ENCODE measurements at places on chromosomes 7 and 10.

- DNase-seq = no peak
Observed at GRCh38 chr10:96842896-96843723, 11.0 kb downstream of the LCOR start.

GRCh38 chr10:28363376-28363775, 60.5 kb upstream of the MPP7 start:
- no peak for DNase-seq

DNA sequence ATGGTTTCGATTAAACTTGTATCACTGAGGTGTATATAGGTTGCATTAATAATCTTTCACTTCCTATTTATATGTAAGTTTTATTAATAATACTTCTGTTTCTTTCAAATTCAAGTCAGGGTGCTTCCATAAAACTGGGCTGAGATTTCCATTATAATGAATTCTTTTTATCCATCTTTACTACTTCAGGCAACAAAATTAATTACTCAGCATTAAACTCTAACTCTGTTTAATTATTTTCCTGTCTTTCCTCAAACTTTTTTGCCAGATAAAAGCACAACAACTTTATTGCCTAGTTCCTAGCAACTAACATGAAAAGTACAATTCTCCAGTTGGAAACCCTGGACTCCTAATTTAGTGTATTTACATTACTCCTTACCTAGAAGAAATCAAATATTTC, 3.0 kb upstream of the MINDY3 start:
- DNase-seq = no peak

- DNase-seq = no peak
Observed at GRCh38 chr10:126373147-126373546, 15.1 kb downstream of the ADAM12 start.

DNA sequence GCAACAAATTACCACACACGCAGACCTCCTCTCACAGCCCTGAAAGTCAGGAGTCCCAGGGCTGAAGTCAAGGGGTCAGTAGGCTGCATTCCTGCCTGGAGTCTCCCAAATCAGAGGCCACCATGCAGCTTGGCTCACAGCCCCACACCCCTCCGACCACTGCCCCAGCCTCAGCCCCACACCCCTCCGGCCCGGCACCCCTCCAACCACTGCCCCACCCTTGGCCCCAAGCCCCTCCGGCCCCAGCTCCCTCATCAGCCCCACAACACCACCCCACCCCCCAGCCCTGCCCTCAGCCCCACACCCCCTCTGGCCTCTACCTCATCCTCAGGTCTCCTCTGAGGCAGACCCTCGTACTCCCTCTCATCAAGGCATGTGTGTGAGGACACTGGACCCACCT, 85.7 kb downstream of the DIP2C start:
- no peak for DNase-seq

DNA sequence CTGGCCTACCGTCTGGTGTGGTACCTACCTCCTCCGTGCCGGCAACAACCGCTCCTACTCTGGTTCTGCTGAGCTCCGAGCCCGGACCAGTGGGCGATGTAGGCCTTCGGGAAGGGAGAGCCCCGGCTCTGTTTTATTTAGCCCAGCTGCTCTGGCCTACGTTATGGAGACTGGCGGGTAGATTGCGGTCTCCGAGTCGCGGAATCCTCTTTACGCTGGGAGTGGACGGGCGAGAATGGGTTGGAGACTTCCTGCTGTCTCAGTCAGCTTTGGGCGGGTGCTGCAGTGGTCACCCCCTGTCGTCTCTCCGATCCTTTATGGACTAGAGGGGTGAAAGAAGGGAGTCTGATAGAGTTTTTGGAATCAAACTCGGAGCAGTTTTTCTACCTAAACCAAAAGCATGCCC, 406 bp downstream of the CBLL1 start:
- DNase-seq = no peak

- DNase-seq = no peak
Observed at GRCh38 chr10:84089162-84089561, 50.1 kb upstream of the GHITM start.

DNA sequence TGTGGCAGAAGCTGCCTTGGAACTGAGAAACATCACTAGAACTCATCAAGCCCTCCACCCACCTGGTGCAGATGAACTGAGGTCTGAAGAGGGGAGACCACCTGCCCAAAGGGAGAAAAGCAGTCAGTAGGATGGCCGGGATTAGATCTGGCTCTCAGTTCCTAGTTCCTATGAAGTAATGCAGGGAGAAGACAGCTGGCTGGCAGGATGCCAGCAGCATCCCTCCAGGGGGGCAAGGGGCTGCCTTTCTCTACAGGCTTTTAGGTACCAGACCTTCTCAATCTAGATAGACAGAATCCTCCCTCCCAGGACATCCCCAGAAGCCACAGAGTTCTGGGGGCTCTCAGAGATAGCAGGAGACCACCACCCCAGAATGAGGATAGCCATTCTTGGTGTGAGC, 7.8 kb downstream of the CRHR2 start:
- no peak for DNase-seq

- DNase-seq = no peak
Observed at GRCh38 chr7:24851786-24852185, 94.5 kb upstream of the GSDME start.

- DNase-seq = no peak
Observed at GRCh38 chr10:34689053-34689452, 126.0 kb downstream of the PARD3 start.

Measured in activated CD8-positive, alpha-beta memory T cell treated with anti-CD3 and anti-CD28 coated beads for 1 hour (primary cell).